Midbrain (tissue), 1 donor: ENCODE measurements at places on chromosomes 1 and 21.

DNA sequence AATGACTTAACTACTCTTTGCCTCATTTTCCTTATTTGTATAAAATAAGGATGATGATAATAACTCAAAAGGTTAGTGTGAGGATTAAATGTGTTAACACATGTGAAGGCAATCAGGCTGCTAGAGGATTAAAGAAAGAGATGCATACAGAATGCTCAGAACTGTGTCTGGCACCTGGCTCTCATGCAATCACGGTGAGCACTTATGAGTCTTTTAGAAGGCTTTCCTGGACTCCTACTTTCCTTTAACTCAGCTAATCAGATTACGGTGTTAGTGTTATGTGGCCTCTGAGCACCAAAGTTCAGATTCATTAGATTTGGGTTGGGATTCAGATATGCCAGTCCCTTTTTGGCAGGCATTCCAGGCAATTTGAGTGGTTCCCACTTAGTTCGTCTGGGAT is 311.6 kb upstream of the USP24 start:
- no peak for DNase-seq

GRCh38 chr1:902802-903201 is 20.9 kb upstream of the SAMD11 start:
- DNase-seq: no peak

DNA sequence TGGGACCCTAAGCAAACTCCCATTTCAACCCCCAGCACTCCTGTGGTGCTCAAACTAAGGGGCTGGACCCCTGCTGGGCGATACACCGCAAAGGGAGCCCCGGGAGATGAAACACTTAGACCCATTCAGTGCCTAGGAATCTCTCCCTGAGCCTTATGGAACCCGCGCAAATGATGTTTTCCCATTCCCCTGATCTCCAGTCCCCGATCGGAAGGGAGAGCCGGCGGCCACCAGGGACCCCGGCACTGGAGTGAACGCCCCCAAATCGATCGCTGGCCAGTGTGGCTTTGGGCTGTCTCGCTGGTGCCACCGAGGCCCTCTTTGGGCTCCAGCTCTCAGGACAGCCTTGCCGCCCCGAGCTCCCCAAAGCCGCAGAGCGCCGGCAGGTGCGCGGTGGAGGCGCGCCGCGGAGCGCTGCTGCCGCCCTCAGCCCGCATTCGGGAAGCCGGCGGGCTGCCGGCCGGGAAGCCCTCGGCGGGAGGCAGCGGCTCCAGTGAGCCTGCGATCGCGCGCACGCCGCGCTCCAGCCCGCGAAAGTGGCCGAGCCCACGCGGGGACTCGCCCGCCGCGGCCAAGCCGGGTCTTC is 1.1 kb downstream of the PLXNA2 start:
- peak; percentile 24 for DNase-seq

- no peak for DNase-seq
Measured at GRCh38 chr1:246725191-246725590, 982 bp downstream of the SCCPDH start.

DNA sequence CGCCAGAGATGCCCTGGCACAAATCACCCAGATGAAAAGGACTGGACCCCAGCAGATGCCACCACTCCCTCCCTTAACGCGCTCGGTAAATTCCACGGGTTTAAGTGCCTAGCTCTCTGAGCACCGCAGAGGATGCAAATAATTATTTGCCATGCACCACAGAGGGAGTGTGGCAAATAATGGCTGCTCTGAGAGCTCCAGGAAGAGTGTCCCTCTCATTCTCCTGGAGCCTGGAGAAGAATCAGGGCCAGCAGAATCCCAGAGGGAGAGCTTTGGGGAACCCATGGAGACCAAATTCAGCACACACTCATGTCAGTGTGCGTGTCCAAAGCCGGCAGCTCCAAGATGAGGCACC is 667 bp downstream of the HHIPL2 start:
- no peak for DNase-seq

DNA sequence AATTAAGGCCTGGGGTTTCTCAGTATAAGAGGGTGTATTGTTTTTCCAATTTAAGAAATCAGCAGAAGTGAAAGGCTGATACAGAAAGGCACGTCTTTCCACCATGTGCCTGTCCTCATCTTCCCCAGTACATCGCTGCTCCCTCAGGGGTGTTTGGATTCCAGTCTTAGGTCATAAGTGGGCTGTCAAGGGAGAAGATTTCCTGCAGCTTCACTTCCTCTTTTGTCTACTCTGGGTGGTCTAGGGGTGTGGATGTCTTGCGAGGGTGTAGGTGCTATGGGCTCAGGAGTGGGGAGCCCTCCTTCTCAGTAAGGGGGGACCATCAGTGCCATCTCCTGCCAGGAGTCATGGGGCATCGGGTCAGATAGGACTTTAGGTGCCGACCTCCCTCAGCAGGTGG is 999.8 kb upstream of the NCAM2 start:
- no peak for DNase-seq

GRCh38 chr1:69103705-69104385 is 463.9 kb upstream of the LRRC7 start:
- no peak for DNase-seq

DNA sequence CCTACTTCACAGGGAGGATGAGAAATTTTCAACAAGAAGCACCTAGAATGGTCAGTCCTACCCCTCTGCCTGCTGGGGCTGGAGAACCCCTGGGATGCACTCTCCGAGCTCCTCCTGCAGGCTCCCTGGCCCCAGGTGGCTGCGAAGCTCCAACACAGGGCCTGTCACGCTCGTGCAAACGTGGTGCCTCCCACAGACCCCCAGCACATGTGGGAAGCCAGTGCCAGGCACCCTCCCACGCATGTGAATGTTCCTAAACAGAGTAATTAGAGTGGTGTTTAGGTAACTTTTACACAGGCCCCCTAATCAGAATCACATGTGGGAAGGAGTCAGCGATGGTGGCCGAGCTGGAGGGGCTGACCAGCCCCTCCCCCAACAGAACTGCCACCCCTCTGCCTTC is 28.4 kb downstream of the GLIS1 start:
- DNase-seq: no peak

DNA sequence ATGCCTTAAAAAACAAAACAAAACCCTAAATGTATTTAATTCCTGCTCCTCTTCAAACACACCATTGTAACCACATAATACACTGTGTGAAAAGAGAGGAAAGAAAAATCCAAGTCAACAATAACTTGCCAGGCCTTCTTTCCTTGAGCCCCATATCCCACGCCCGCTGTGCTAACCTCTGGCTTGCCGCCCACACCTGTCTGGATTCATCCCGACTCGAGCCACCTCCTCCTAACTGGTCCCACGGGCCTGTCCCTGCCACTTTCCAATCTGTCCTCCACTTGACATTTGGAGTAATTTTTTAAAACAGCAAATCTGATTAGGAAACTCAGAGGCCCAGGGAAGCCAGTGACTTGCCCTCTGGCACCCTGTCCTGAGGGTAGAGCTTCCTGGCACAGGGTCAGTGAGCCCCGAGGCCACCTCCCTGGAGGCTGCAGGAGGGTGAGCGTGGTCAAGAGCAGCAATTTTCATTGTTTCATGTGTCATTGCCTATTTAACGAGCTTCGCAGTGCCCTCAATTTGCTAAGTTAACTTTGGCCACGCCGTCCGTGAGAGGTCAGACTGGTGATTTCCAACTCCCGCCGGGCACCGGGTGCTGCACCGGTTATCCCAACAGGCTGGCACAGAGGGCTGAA is 54.1 kb downstream of the B3GALT5 start:
- DNase-seq: no peak

DNA sequence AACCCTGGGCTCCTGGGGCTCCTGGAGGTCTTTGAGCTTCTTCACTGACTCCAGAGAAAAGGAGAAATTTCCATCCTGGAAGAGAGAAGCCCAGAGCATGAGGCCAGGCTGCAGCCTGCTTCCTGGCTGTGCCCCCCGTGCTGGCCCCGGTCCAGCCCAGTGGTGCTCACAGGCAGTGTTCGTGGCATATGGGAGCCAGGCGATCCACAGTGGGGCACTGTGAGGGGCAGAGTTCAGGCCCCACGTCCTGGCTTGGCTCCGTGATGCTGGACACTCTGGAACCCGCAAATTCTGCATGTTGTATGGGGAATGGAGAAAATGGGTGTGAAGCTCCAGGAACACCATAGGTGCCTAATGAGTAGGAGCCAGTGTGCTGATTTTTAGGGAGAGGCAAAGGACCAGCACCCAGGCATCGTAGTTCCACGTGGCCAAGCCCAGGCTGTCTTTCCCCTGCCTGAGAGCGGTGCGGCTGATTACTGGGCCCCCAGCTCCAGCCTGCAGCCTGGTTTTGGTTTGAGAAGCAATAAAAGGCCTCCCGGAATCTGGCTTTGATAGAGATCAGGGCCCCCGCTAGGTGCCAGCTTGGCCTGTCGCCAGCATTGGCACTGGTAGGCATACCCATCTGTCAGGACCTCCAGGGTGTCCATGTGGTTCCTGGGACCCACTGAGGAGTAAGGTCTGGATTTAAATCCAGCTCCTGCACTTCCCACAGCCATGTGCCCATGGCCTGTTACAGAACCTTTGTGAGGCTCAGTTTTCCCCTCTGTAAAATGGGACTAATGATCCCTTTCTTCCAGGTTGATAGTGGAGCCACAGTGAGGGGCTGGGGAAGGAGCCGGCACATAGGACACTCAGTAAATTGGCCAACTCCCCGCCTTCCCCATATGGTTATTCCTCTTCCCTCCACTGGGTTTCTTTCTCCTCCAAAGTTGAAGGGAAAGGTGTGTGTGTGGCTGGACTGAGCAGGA is 725 bp downstream of the GUCA2A start:
- DNase-seq: no peak

- no peak for DNase-seq
Measured at GRCh38 chr1:160064164-160064563, 5.8 kb downstream of the KCNJ10 start.

DNA sequence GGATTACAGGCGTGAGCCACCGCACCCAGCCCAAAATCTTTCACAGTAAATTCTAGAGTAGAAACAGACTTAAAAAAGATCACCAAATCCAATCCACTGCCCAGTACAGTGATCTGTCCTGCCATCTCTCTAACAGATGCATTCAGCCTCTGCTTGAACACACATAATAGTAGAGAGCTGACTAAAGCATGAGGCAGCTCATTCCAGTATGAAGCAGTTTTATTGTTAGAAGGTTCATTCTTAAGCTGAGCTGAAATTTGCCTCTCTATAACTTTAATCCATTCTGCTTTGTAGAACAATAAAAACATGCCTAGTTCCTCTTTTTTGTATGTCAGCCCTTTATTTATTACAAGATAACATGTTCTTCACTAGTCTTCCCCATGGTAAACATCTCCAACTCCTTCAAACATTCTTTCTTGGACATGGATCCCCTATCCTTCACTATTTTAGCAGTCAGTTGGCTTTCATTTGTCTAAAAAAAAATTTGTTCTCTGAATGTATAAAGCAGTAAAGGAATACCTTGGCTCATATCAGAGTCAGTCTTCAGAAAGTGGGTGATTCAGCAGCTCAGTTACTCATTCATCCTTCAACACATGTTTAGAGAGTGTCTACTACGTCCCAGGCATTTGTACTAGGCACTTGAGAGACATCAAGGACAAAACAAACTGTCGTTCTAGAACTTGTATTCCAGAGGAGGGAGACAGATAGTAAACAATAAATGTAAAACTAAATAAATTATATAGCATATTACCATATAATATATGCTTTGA is 10.7 kb upstream of the PTBP2 start:
- no peak for DNase-seq

DNA sequence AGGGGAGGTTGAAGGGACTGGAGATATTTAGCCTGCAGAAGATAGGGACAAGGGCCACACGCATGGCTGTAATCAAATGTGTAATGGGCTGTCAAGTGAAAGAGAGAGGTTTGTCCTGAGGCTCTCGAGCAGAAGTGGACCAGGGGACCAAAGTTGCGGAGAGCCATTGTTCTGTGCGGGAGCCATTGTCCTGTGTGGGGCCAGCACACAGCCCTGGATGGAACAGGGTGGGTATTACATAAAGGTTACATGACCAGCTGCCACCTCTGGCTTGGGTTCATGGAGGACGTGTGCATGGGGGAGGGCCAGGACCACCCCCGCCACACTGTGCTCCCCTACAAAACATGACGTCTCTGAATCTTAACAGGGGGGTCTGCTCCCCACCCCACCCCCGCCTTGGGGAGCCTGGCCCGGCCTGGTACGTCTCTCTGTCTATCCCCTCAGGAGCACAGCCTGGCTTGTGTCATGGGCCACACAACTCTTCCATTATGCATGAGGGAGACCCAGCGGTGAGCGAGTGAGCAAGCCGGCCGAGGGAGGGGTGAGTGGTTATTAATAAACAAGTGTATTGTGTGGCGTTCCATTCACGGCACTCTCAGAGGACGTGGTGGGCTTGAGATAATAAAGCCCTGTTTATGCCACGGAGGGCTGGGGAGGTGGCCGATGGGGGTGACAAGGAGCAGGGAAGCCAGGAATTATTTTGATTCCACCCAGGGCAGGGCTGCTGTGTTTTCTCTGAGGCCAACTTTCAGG is at the start of gene NFASC:
NFASC (plus strand) TSS at position 703 of the 753 bp plus-strand sequence. CDS start 73,454 bp downstream, outside the sequence.
- peak; percentile 83 for DNase-seq

- DNase-seq: no peak
Measured at GRCh38 chr1:165854101-165854845, 26.9 kb downstream of the UCK2 start.

DNA sequence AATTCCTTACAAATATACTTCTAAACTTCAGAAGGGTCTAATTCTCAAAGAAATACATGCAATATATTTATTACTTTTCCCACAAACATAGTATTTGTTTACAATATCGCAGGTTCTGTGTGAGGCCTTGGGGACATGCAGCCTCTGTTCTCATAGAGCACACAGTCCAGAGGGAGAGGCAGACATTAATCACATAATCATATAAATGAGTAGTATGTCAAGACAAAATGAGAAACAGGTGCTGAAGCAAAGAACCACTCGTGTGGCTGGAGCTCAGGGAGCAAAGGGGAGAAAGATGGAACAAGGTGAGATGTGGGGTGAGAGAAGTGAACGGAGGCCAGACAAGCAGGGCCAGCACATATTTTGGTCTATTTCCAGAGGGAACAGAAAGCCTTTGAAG is 26.4 kb upstream of the MAGI3 start:
- DNase-seq: no peak

DNA sequence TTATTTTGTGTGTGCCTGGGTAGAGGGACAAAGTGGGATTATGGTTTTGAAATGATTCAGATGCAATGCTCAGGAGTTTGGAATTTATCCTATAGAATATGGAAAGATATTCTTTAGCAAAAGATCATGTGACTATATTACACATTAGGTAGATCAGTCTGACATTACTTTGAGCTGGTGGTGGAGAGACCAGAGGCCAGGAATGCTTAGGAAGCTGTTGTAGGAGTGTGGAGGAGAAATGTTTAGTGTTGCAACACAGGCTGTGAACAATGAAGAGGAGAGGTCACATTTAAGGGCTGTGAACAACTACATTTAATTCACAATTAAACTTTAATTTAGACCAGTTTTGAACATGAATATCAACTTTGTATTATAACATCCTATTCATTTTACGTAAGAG is 45.3 kb upstream of the PODN start:
- no peak for DNase-seq

DNA sequence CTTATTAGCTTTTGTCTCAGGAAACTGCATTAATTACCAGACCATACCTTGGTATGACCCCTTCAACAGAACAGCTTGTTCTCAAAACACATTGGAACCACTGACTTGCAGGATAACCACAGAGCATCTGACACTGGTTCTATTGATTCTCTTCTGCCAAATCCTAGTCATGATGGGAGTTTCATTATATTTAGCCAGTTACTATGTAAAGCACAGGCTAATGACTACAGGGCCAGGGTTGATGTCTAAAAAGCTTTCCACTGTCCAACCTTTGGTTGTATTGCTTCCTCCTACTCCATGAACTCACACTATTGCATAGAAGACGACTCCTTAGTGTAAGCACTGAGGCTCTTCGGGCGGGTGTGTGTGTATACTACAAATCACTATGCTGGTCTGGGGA is 3.8 kb downstream of the STMN1 start:
- DNase-seq: no peak
